ENCODE measurements at places on chromosomes 7 and 10. TPM values are rescaled to one million over a fixed set of nuclear protein-coding genes. Genes with fewer than 3 reads are reported as not detected.

Gene ENKUR
- not detected for total RNA-seq

Gene NODAL
- 6.3 TPM for total RNA-seq

Gene GTPBP10
- total RNA-seq = 25.0 TPM

Gene RRP12
- total RNA-seq = 71.9 TPM

Gene GIMAP4
- total RNA-seq = not detected
